CD4-positive, alpha-beta T cell treated with Interleukin-2 at 100 ng/mL for 4 hours (primary cell): ENCODE measurements at places on chromosomes 1 and 21.

DNA sequence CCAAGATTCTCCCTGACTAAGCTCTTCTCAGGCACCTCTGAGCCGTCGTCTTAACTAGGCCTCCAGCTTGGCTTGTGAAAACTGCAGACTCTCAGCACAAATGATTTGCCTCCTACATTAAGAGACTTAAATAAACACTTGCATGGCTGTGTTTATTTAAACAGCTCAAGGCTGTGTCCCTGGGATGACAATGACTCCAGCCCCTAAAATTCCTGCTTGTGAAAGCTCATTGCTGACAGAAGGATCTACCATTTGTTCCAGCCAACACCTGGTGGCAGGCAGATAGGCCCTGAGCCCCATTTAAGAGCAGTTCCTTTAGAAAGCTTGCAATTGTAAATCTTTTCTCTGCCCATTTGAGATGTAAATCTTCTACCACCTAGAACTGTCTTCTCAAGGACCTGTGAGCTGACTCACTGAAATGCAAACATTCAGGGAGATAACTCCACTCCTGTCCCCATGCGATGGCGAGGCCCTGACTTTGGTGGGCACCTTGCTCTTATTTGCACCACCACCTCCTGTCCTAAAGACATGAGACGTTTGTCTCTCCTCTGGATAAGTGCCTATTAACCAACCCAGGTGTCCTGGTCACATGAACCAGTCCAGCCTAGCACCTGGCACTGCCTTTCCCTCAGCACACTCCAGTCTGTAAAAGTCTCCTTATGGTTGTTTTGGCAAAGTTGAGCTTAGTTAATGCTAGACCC lies 15.1 kb upstream of the PCP4 start:
- no peak for DNase-seq

GRCh38 chr21:36199021-36199420 lies 42.4 kb downstream of the DOP1B start:
- DNase-seq: no peak

DNA sequence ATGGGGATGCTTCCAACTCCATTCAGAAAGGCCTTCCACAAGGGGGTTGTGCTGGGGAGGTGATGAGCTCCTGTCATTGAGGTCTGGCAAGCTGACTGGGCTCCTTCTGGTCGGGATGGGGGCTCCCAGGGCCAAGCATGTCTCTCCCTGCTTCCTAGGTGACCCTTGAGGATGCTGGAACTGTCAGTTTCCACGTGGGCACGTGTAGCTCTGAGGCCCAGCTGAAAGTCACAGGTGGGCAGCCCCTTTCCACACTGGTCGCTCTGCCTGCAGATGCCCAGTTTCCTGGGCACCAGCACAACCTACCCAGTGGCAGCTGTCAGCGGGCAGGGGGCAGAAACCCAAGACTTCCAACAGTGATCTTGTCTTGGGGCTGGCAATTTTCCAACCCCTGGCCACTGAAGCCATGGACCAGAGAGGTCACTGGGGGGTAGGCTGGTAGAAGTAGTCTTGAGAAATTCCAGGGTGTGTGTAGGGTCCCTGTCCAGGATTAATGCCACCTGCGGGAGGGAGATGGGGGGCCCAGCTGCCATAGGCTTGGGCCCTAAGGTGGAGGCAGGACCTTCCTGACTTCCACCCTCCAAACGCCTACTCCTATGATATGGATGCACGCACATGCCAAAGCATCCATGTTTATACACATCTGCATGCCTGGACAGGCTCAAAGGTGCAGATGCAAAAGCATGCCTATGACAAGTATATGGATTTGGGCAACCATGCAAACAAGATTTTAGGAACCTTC lies 97.1 kb downstream of the TRIM11 start:
- no peak for DNase-seq

DNA sequence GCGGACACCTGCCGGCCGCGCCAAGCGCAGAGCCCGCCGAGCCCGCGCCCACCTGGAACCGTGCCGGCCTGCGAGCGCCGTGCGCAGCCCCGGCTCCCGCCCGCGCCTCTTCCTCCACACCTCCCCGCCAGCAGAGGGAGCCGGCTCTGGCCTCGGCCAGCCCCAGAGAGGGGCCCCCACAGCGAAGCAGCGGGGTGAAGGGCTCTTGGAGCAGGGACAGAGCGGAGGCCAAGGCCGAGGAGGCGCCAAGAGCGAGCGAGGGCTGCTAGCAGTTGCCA lies 50.1 kb upstream of the KRTAP19-8 start:
- no peak for DNase-seq

DNA sequence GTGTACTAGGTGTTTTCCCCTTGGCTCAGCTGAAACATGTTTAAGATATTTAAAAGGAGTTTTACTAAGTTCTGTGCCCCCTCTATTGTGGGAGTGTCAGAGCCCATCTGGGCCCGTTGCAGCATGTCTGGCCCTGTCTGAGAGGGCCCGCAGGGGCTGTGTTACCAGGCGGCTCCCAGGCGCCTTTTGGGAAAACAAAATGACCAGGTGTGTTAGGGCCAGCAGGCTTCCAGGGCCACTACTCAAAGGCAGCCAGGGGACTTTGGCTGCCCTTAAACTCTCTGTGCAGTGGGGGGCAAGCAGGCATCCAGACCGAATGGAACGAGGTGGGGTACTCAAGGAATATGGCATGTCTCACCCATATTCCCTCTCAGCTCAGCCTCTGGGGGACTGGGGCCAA lies 111.7 kb downstream of the KCNN3 start:
- no peak for DNase-seq

- DNase-seq: no peak
Measured at GRCh38 chr1:12174924-12175810, 8.4 kb downstream of the TNFRSF1B start.

DNA sequence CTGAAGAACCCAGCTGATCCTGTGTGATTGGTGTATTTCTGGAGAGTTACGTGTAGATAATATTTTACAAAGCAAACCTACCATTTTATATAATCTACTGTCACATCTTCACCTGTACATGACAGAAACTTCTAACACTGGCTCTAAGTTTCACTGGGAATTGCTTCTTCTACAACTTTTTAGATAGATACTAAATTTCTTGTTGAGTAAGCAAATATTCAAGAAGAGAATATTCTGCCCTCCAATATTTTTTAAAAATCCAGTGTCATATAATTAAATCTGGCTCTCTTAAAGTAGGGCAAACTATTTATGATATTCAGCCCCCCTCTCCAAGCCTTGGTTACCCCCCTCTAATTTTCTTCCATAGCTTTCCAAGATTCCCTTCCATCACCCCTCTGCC lies 50.1 kb downstream of the MROH9 start:
- DNase-seq: no peak

- DNase-seq: peak; percentile 77
Measured at GRCh38 chr1:230972855-230973271, 5.8 kb downstream of the TTC13 start.

DNA sequence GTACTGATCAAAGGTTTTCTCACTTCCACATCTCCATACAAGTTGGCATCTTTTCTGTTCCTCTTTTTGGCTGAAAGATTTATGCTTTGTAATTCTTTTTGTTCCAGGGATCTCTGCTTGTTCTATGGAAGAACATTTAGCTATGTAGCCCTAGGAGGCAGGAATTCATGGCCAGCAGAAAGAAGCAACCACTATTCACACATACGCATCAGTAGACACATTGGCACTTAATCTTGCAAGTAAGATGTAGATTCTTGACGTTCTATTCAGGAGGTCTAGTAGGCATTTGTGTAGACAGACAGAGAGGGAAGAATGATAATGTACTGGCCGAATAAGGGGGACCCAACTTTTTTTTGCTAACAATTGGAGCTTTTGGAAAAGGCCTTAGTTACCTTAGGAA lies 336.0 kb downstream of the NUF2 start:
- DNase-seq: no peak

DNA sequence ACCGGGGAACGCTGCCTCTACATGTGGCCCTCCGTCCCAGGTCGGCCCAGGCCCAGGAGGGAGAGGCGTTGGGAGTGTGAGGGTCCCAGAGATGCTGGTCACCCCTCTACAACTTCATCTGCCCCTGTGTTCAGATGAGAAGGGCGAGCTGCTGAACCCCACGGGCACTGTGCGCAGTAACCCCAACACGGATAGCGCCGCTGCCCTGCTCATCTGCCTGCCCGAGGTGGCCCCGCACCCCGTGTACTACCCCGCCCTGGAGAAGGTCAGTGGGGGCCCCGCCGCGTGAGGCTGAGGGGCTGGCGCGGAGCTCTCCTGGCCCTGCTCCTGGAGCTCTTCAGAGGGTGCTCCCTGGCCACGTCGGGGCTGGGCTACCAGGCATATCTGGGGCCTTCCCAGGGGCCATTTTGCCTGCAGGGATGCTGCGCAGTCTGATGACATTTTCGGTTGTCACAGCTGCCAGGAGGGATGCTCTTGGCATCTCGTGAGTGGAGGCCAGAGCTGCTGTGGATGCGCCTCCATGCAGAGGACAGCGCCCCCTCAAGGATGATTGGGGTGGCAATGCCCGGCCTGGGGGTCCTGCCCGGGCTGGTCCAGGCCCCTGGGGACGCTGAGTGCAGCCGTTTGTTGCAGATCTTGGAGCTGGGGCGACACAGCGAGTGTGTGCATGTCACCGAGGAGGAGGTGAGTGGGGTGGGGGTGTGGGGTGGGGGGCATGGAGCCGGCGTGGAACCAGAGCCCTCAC lies 68.6 kb downstream of the PIK3CD start:
- no peak for DNase-seq

GRCh38 chr1:24849672-24850295 lies 80.3 kb downstream of the RUNX3 start:
- DNase-seq: peak; percentile 28

DNA sequence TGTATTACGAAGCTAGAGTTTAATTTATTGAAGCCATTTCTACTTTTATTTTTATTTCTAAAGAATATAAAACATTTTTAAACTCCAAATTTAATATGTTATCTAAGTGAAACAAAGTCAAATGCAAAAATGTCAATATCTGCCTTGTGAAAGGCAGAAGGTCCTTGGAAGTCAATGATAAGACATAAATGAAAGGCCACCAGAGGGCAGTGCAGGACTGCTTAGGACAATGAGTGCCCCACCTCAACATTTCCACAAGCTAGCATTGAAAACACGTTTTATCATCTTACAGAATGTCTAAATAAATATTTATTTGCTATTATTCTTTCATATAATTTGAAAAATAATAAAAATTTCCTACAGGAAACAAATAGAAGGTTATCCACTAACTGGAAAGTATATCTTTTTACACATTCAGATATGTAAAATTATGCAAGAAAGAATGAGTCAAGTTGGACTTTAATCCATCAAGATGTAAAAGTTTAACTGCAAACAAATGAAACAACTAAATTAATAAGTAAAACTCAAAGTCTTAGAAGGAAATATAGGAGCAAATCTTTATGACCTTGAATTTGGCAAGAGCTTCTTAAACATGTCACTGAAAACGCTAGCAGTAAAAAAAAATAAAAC lies 140.1 kb upstream of the FMN2 start:
- peak; percentile 48 for DNase-seq

DNA sequence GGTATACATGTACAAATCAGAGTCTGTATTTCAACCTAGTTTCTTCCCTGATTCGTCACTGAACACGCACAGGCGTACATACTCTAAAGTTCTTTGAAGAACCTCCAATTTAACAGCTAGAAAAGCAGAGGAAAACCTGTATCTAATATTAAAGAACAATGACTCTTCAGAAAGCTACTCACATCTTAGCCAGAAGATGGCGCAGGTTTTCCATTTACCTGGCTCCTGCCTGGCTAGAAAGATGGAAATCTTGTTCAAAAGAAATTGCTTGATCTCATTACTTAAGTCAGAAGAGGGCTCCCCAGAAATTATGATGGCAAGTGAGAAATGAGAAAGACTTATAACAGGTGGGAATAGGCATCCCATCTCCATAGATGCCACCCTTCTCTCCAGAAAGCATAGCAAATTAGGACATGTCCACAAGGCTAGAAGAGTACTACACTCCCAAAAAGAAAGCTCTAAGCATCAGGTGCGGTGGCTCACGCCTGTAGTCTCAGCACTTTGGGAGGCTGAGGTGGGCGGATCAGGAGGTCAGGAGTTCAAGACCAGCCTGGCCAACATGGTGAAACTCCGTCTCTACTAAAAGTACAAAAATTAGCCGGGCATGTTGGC lies 19.0 kb upstream of the L1TD1 start:
- peak; percentile 47 for DNase-seq

GRCh38 chr1:56472860-56473259 lies 106.5 kb downstream of the PLPP3 start:
- DNase-seq: peak; percentile 1
